ENCODE measurements at places on chromosomes 7 and 10. TPM values are rescaled to one million over a fixed set of nuclear protein-coding genes. Genes with fewer than 3 reads are reported as not detected.
A peak's percentile ranks its signal among the peaks of the same experiment; 100 is the strongest.

DNA sequence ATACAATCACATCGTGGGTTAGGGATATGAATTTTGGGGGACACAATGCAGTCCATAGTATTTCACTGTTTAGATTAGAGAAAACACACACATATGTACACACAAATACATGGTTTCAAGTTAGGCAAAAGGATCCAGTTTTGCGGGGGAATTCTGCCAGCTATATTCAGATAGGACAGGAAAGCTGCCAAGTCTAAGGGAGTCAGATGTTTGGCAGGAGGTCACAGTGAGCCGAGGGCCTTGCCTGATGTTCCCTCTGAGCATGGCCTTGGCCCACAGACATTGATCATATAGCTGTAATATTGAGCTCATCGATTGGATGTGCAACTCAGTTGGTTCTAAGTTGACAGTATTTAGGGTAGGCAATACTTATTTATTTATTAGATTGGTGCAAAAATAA, 122.8 kb downstream of the ADRA2A start:
- DNase-seq = no peak

DNA sequence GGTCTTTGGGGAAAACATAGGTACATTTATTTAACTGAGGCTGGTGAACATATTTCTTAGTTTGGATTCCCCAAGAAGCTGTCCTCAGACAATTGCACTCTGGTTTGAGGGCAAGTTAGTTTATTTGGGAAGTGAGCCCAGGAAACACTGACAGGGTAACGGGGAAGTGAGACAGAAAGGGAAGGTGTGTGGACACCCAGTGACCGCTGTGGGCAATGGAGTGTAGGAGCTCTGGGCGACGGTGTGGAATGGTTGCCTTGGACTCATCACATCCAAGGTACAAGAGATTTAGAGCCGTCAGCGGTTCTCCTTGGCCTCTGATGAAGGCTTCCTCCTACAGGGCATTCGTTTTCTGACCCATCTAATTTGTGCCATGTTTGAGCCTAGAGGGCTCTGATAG, 7.1 kb downstream of the MRC1 start:
- DNase-seq = no peak

DNA sequence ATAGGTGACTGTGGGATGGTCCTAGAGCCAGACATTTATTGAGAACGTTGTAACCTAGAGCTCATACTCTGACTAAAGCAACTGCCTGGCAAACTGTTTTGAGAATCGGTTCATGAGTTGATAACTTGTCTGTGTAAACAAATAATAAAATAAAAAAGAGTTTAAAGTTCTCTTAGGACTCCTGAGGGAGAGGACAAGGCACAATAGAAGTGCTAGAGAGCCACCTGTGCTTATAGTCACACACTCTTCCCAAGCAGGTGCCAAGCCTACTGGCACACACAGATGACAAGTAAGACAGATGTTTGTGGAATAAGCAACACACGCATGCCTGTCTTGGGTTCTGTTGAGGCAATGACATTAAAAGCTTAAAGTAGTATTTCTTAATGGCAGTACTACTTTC, 7.9 kb downstream of the EDRF1 start:
- DNase-seq = no peak

DNA sequence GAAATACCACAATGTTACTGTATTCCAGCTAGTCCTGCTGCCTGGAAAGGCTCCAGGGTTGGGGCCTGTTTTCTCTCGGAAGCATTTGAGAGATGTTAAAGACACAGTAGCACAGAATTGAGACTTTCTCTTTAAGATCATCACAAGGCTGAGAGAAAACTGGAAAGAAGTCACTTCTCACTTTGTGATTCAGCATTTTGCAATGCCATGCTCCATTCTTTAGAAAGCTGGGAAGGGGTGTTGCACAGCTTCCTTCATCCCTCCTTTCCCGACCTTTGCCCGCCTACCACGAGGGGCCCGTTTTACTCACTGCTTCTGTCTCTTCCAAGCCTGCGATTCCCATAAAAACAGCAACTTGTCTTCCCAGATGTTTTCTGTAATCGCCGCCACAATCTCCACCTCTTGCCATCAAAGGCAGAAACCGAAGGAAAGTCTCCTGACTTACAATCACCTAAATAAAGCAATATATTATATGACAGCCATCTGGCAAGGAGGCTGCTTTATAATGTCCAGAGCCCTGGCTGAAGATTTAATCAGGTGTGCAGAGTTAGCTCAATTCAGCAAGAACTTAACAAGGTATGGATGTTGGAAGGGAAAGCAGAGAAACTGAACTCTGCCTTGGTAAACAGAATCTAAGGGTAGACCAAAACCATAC, 18.9 kb downstream of the NOD1 start:
- DNase-seq = peak; percentile 68

DNA sequence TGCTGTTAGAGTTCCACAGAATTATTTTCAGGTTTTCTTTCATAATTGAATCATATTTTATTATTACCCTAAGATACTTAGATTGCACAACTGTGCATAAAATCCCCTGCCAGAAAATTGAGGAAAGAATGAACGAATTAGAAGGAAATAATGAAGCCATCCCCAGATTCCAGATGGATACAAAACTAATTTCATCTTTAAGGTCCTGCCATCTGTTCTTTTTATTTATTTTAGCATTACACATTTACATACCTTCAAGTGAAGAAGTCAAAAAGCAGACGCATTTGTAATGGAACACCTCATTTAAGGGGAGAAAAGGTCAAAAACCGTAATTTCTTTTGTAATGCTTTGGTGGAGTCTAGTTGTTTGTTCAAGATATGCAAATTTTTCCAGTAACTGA, 77.0 kb upstream of the LRRTM3 start:
- DNase-seq = no peak

GRCh38 chr7:155355745-155356144, 58.1 kb downstream of the INSIG1 start:
- DNase-seq = no peak

DNA sequence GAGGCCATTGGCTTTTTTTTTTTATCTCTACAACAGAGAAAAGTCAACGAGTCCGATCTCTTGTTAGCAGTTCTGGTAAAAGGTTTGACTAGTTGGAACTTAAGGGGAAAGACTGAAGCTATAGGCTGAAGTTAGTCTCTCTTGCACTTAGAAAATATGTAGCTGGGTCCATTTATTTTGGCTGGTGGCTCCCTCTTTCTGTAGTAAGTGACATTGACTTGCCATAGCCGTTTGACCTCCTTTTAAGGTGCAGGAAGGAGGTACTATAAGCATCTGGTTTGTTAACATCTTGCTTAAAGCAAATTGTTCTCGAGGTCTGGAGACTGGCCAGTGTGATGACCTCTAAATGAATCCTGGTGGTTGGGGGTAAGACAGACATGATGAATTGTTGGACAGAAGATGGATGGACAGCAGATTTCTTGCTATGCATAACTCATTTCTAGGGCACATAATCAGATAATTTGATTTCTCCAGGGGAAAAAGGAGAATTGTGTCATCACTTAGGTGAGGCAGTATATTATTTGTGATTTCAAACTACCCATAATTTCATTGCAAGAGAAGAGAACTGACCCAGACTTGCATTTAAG, 356.3 kb upstream of the GALNT17 start:
- no peak for DNase-seq

GRCh38 chr10:78021201-78021600, 8.1 kb downstream of the POLR3A start:
- no peak for DNase-seq

DNA sequence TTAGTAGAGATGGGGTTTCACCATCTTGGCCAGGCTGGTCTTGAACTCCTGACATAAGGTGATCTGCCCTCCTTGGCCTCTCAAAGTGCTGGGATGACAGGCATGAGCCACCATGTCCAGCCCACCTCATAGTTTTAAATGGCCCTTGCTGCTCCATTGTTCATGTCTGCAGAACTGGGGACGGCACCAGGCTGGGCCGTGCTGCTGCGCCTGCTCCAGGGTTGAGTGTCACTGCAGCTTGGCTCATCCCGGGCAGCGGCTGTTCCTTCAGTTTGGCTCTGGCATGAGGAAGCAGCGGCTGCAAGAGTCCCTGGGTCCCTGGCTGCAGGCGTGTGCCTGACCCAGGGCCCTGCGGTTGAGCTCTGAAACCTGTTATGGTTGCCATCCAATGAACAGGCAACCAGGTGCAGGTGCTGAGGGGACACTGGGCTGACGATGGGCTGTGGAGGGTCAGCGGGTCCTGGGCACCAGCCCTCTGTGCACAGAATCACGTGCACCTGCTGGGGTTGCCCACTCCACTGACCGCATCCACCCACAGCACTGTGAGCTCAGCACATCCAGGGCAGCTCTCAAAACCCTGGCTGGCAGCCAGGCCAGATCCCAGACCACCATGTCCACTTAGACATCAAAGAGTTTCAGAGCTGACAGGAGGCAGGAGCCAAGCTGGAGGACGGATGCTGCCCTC, 70.2 kb upstream of the PPP2R2D start:
- no peak for DNase-seq

- no peak for DNase-seq
These were observed 361.6 kb upstream of the FZD8 start for GRCh38 chr10:36003688-36004087.

DNA sequence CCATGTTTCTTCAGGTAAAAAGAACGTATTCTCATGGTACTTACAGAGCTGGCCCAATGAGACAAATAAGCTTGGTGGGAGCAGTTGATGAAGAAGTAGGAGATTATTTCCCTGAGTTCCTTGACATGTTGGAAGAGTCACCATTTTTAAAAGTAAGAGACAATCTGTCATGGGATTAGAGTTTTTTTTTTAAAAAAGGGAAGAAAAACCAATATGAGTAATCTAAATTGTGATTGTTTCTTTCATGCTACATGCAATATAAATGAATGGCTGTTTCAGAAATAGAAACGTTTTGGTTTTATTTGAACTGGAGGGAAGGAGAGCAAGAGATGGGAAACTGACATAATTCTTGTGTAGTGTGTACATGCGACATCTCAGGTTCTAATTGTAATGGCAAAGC, 32.8 kb downstream of the TMEM60 start:
- DNase-seq = no peak

DNA sequence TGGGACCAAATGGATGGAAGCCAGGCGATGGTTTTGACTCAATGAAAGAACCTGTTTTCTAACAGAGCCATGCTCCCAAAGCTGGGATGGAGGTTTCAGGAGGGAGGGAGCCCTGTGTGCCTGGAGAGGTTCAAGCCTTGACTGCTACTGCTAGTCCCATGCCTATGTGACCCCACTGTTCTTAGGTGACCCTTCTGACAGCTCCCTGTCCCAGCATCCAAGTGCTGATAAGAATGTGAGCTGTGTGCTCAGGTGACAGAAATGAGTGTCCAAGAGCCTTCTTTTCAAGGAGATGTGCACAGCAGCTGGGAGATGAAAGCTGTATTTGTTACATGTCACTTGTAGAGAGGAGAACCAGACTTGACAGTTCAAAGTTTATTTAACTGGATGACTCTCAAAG, 595.4 kb downstream of the GALNT17 start:
- DNase-seq = no peak

DNA sequence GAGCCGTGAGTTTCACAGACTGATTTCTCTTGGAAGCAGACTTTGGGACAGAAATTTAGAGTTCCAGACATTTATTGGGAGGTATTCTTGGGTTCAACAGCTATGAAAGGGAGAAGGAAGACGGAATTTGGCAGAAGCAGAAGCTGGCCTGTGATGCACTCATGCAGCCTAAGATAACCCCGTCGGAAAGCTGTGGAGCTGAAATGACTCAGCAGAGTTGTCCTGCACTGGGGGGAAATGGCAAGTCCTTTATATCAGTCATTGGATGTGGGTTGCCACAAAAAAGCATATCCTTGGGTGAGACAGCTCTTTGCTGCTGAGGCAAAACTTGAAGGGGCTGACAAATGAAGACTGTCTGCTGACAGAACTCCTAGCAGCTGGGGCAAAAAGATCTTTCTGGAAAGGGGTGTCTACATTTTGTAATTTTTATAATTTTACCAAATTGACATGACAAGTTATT, 11.5 kb upstream of the MICU1 start:
- DNase-seq = peak; percentile 59

GRCh38 chr7:47361236-47361635, 220.7 kb downstream of the TNS3 start:
- DNase-seq = no peak

The OR6B1 gene
- not detected for total RNA-seq

The PLEKHA1 gene
- total RNA-seq = 32.1 TPM

The AFAP1L2 gene
- total RNA-seq = 7.6 TPM

The CALML5 gene
- total RNA-seq = not detected

The PLXNA4 gene
- 23.3 TPM for total RNA-seq
